ENCODE measurements at places on chromosomes 1 and 21.

DNA sequence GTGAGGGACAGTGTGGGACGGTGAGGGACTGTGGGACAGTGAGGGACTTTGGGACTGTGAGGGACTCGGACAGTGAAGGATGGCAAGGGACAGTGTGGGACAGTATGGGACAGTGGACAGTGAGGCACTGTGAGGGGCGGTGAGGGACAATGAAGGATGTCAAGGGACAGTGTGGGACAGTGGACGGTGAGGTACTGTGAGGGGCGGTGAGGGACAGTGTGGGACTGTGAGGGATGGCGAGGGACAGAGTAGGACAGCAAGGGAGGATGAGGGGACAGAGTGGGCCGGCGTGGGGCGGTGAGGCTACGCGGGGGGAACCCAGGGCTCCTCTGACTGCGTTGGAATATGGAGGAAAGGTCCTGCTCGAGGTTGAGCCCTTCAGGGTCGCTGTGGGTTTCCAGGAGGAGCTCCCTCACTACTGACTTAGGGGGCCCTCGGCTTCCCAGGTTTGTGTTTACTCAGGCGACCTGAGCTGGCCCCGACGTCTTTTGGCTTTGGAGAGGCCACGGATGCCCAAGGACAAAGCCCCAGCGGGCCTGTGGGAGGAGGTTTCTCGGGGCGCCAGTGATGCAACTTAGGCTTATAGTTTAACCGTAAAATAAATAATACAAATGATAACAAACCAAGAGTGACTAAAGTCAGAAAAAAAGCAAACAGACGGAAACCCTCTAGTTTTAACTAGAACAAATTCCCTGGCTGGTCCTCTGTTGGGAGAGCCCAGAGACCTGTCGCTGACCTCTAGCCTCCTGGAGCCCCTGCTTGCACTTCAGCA is 1.1 kb upstream of the ERRFI1 start:
- no peak for DNase-seq

GRCh38 chr21:35649186-35649585 is 411.1 kb downstream of the SETD4 start:
- DNase-seq: no peak

GRCh38 chr1:63795455-63795854 is 21.6 kb downstream of the ROR1 start:
- no peak for DNase-seq

DNA sequence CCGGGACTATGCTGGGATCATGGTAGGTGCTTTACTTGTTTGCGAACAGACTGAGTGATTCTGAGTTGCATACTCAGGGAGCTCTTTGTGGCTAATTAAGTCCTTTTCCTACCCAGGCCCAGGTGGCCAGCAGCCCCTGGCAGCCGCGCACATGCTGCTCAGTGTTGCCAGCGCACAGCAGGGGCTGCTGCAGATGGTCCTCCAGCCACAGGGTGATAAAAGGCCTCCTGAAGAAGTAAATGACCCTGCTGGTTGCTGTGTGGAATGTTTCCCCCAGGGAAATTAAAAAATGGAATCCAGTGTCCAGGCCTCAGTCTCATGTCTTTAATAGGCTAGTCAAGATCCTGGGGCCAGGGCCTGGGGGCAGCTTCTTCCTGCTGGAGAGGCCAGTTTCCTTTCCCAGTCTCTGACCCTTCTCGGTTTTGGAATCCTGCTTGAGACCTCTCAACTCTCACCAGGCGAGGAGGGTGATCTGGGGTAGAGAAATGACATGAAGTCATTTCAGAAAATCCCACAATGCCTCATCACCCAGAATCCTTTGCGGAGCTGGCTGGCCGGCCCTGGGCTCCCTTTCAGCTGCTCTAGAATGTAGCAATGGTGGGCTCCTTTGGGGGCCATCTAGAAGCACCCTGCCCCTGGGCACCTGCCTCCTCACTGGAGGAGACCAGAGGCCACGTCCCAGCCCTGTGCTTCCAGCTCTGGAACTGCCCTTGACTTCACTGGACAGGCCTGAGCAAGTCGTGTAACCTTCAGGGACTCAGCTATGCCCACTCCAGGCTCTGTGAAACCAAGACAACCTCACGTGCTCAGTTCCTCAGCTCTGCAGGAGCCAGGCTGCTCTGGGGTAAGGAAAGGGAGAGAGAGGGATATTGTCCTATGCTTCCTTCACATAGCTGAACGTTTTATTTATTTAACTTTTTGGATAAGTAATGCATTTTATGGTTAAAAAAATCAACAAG is 131.4 kb downstream of the MRPS6 start:
- peak; percentile 92 for DNase-seq

DNA sequence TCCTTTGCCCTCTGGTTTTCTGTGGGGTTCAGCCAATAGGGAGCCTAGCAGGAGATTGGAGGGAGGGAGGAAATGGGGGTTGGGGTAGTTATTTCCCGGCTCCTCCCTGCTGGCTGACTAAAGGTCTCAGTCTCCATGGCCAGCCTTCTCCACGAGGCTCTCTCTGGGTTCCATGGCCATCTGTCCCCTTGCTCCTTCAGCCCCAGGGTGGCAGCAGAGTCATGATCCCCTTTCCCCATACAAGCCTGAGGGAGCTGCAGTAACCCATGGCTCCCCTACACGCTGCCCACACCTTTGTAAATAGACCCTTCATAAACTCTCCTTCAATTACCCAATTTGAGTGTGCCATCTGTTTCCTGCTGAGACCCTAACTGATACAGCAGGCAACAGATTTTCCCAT is 176.1 kb upstream of the CSF3R start:
- no peak for DNase-seq

DNA sequence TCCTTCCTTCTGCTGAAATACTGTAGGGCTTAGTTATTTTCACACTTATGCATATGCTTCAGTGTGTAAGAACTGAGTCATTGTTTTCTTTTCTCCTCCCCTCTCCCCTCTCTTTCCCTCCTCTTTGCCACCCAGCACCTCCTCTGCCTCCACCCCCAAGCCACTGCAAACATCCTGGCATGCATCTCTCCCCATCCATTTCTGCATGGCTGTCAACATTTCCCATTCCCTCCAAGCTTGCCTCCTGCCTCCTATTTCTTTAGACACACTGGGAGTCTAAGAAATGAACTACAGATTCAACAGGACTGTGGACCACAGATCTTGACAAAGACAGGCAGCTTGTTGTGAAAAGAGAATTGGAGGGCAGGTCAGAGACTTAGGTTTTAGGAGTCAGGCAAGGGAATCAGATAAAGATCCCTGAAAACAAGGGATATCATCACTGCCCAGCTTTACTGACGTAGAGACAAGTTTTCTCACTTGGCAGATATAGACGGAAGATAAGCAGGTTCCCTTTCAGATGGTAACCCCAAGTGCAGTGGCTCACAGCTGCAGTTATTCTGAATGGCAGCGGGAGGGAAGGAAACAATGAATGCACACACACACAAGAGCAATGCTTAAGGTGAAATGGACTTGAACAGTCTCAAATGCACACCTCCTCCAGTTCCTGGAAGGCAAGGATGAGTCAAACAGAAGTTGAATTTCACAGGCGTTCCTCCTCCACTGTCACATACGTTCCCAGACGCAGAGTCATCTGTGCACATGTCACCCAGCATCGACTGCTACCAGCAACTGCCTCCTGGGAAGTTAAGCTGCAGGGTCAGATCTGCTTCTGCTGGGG is 56.1 kb downstream of the HIVEP3 start:
- no peak for DNase-seq

DNA sequence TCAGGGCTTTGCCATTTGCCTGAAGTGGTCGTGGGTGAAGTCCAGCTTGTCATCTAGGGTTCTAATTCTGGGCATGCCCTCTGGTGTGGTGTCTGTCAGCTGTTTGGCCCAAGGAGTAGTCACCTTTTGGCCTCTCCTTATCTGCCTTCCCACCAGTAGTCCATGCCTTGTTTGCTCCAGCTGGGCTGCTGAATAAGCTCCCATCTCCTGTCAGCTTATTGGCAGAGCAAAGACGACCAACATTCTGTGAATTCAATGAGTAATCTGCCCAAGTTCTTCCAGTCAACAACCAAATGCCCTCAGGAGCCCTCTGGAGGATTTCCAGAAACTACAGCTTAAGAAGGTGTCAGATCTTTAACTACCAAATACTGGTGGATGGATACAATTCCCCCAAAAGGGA is 7.0 kb downstream of the BCAN start:
- DNase-seq: no peak

- no peak for DNase-seq
Measured at GRCh38 chr21:45076245-45076711, 1.9 kb downstream of the ADARB1 start.

GRCh38 chr21:39441502-39442475 is 3.8 kb downstream of the LCA5L start:
- peak; percentile 31 for DNase-seq
